ENCODE measurements at places on chromosomes 2 and 18.

GRCh38 chr2:122193622-122194021, 438.2 kb downstream of the TSN start:
- no peak for DNase-seq

DNA sequence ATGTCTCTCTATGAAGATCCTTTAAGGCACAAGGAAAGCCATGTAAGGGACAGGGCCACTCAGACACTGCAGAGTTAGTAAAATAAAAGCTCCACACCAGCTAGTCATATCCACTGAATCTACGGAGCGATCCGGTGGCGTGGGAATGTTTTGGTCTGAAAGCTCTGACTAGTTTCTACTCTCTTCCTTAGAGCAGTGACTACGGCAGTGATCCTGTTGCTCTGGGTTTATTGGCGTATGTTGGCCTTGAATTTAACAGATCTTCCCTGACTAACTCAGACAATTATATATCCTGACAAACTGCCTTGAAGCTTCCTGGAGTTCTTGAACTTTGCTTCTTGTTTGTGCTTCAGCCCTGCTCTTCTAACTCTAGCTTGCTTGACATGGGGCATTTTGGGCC, 115.3 kb upstream of the FZD5 start:
- DNase-seq = no peak

- DNase-seq = peak; percentile 37
Observed at GRCh38 chr2:218229239-218229638, 12.2 kb downstream of the ARPC2 start.

GRCh38 chr2:214503568-214503967, 92.7 kb downstream of the VWC2L start:
- no peak for DNase-seq

DNA sequence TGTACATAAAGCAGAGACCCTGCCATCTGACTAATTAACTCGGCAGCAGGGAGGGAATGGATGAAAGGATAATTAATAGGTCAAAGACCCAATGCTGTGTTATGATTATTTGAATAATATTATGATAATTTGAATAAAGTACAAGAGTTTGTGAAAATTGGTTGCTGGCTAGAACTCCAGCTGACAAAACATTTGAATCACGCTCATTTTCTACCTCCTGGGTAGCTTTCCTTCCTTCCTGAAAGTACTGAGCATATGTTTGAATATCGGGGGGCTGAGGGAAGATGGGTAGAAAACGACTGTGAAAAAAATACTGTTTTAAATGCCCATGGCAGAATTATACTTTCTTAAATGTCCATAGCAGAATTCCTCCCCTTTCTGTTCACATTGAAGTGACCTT, 243.6 kb upstream of the RBMS1 start:
- no peak for DNase-seq

- no peak for DNase-seq
Observed at GRCh38 chr2:50388324-50388723, 643.6 kb downstream of the NRXN1 start.

DNA sequence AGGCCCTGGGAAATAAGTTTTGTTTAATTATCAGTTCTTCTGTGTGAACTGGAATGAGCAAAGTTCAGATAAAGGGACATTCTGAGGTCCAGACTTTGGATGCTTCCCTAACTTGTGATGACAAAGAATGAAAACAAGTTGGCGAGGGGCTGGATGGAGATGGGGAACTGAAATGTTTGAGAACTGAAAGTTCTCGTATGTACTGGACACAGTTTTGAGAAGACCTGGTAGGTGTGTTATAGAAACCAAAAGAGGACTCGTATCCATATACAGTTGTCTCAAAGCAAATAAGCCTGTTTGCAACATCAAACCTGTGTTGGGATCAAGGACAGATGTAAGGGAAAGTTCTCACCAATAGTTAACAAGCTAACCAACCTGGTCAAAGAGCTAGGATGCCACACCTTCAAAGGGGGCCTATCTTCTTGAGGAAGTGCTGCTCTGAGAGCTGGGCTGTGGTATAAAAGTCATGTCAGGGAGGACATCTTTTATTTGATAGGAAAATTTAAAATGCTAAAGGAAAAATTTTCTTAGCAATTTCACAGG, at the start of gene UPP2:
Gene UPP2 (plus strand): TSS at position 493 of the 543 bp plus-strand sequence. CDS start 188 bp downstream, outside the sequence.
- DNase-seq = no peak

DNA sequence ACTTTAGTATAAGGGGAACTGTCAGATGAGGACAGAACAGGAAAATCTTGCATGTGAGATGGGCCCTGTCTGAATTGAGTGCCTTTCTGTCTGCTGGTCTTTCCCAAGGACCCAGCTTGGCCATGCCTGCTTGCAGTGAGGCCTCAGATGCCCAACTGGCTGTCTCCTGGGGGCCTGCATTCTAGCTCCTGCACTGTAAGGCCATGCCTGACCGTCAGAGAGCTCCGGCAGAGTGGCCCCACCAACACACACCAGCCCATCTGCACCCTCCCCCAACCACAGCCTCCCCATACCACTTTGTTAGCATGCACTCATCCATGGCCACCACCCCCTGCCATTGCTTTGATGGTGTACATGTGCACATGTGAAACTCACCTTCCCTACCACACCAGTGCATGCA, 190.4 kb upstream of the RPRM start:
- DNase-seq = no peak

DNA sequence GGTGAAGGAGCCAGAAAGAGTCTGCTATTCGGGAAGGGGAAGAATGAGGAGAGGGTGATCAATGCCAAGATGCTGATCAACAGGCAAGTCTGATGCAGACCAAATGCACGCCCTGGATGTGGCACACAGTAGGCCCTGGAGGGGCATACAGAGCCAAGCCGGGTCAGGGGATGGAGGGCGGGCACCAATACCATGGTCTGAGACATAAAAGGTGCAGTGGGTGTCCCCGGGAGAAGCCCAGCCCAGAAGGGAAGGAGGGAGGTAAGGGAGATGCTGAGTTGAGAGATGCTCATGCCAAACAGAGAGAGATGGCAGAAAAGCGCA, 66.6 kb upstream of the ID2 start:
- DNase-seq = no peak

GRCh38 chr2:58239243-58239925, 1.7 kb downstream of the FANCL start:
- no peak for DNase-seq

DNA sequence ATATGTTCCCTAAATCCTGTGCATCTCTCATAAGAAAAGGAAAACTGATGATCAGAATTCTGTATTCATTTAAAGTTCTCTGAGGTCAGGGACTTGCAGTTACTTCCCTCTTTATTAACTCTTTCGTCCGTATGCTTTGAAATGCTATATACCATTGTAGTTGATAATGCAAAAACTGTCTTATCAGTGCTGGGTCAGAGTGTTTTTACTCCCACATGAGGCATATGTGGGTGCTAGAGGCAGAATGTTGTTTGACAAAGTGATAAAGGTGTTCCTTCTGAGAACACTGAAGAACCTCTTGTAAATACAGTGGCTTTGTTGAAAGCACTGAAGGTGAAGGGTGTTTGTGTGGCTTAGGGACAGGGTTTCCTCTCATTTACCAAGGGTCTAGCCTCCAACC, 136.5 kb upstream of the NFATC1 start:
- DNase-seq = no peak

GRCh38 chr18:74290794-74291471, 830 bp downstream of the CYB5A start:
- no peak for DNase-seq

DNA sequence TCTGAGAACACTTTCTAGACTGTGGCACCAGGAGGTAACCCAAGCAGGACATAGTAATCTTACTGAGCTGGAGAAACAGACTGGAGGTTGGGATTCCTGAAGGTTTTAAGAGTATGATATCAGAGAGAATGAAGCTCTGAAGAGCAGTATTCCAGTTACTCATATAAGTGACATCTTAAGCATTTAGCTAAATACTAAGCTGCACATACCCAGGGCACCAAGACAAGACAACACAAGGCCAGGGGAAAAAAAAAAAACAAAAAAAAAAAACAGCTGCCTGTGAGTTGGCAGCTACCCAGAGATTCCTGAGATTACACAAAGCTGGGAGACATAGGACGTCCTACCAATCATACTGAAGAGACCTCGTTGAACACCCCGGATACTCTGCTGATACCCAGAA, 175.8 kb downstream of the SRBD1 start:
- DNase-seq = no peak

DNA sequence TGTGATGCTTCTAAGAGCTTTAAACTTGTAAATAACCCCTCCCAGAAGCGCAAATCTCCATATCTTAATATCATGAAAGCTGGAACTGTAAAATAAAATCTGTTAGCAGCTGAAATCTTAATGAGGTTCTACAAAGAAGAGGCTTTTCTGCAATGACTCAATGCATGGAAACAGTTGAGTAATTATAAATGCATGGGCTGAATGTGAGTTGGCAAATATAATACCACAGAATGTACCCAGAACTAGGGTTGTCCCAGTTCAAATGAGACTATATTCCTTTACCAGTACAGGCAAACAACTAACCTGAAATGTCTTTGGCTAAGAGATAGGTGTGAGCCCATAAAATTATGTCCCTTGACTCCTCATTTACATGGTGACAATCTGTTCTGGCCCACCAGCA, 52.9 kb downstream of the SATB2 start:
- DNase-seq = peak; percentile 5

DNA sequence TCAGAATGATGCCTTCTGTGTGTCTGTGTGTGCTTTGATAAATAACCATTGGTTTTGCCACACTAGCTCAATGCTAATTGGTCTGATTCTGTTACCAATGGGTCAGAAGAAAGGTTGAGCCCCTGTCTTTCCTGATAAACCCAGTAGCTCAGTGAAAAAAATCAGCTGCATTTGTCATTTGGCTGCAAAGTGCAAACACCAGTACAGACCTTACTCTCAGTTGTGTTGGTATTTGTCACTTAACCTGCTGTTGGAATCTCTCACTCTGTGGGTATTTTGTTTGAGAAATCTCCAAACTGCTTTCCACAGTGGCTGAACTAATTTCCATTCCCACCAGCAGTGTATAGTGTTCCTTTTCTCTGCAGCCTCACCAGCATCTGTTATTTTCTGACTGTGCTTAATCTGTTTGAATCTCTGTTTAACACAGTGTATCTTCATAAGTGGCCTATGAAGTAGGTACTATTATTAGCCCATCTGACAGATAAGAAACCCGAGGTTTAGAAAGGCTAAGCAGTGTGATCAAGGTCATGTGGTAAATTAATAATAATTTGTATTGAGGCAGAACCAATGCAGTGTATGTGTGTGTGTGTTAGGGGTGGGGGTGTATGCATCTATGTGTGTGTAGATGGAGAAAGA, 26.7 kb downstream of the LIMS1 start:
- DNase-seq = no peak

GRCh38 chr18:69397096-69397495, 3.6 kb upstream of the DOK6 start:
- no peak for DNase-seq

DNA sequence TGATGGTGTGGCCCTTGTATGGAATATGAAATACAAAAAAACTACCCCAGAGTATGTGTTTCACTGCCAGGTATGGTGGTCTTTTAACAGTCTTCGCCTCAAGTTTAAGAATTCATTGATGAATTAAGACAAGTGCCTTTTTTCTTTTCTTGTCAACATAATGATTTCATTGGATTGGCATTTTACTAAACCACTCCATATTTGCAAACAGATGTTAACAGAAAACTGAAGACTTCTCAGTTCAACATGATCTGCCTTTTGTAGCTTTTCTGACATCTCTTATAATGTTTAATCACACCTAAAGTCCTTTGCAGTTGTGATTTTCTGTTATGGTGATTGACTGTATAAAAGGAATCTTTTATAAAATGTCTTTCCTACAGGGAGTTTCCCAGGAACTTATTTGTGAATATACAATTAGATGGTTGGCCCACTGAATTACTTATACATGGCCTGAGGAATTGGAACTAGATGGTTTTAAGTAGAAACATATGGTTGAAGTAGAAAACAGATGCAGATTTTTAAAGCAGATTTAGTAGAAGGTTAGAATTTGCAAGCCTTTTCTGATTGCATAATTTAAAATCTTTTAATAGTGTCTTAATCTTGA, 39.7 kb downstream of the DYNC1I2 start:
- DNase-seq = peak; percentile 29

DNA sequence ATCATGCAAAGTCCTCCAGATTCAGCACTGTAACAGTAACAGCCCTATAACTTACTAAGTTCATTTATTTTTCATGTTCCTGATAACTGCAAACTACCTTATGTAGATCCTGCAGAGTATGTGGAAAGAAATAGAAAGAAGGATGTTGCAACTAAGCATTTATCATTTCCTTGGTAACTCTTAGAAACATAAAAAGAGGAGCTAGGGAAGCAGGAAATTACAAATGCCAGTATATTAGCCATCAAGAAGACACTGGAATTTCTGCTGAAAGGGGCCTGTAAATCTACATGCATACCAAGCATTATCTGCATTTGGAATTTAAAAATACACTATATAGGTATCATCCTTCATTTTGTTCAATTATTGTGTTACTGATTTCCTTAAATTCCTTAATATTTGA, 66.8 kb downstream of the PDE11A start:
- no peak for DNase-seq

GRCh38 chr2:30883822-30884221, 76.6 kb upstream of the CAPN13 start:
- no peak for DNase-seq

DNA sequence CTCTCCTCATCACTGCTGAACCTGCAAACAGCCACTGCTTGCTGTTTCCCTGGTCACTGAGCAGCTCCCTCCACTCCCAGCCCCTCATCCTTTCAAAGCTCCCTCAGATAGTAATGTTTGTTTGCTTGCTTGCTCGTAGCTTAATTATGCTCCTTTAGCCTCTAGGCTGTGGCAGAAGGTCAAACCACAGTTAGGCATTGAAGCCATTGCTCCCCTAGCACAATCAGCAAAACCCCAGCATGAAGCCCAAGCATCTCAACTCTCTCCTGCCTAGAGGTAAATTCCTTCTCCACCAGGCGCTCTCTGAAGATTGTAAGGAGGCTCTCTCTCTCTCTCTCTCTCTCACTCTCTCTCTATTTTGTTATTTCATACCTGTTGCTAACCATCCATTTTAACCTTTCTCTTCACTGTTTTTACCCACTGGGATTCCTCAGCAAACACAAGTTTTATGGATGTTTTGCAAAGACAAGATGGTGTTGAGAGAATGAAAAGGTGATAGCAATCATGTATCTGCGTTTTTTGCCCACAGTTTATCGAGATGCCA, 135.9 kb upstream of the HNRNPA3 start:
- DNase-seq = no peak

- no peak for DNase-seq
Observed at GRCh38 chr2:241788572-241788971, 11.9 kb downstream of the GAL3ST2 start.

GRCh38 chr2:136127356-136127755, 9.4 kb upstream of the CXCR4 start:
- DNase-seq = no peak

DNA sequence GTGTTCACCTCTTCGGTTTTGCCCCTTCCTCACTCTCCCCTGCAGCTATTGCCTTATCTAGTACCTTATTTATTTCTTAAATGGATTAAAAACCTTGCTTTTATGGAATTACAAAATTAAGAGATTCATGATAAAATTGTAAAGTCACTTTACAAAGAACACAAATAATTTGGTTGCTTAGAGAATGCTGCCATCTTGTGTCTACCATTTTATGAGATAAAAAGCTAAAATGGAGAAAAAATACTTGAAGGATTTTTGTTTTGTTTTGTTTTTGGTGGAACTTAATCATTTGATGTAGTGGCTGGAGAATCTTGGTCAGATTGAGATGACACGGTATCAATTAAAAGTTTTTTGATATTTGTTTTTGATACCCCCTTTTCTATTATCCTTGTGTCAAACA, 69.6 kb downstream of the R3HDM1 start:
- DNase-seq = no peak

Measured in AG09319 (cell line).